Regular cardiac myocyte (primary cell): ENCODE measurements at places on chromosomes 4 and X. TPM values are rescaled to one million over a fixed set of nuclear protein-coding genes. Genes with fewer than 3 reads are reported as not detected.

Gene CLDN2
- under 0.01 TPM in 2 replicates for total RNA-seq

Gene ITM2A
- 0.28 and 0.58 TPM in 2 replicates for total RNA-seq

Gene RRH
- not detected in 2 replicates for total RNA-seq

Gene KANTR
- 2.9 and 7.3 TPM in 2 replicates for total RNA-seq

Gene BEX5
- total RNA-seq: 0.28 TPM in 1 of 2 replicates, not detected in the other

Gene MAGEA4
- not detected in 2 replicates for total RNA-seq

Gene SPINK2
- not detected in 2 replicates for total RNA-seq

Gene SNX12
- total RNA-seq: 62.0 and 62.9 TPM in 2 replicates

Gene FRAS1
- 0.77 and 5.4 TPM in 2 replicates for total RNA-seq

Gene CRMP1
- total RNA-seq: not detected in 2 replicates

Gene HSD17B13
- under 0.01 TPM in 1 of 2 replicates, not detected in the other for total RNA-seq

Gene GATB
- 13.8 and 21.5 TPM in 2 replicates for total RNA-seq

Gene GIMD1
- 0.19 and 0.28 TPM in 2 replicates for total RNA-seq

Gene FAT4
- 4.4 and 11.6 TPM in 2 replicates for total RNA-seq

Gene SH3RF1
- 29.0 and 58.1 TPM in 2 replicates for total RNA-seq

Gene FGD1
- 2.0 and 4.6 TPM in 2 replicates for total RNA-seq

Gene CXCL10
- total RNA-seq: under 0.01 and 0.28 TPM in 2 replicates

Gene SLC49A3
- 2.5 and 5.1 TPM in 2 replicates for total RNA-seq

Gene HSFX1
- total RNA-seq: 0.38 and 0.85 TPM in 2 replicates

Gene EPGN
- total RNA-seq: 0.38 and 0.85 TPM in 2 replicates

Gene ARHGEF6
- total RNA-seq: 6.3 and 18.0 TPM in 2 replicates

Gene AR
- 1.5 and 2.8 TPM in 2 replicates for total RNA-seq

Gene ZFP92
- 0.19 and 0.28 TPM in 2 replicates for total RNA-seq

Gene SERTM2
- total RNA-seq: under 0.01 and 0.19 TPM in 2 replicates

Gene P2RY10
- not detected in 2 replicates for total RNA-seq

Gene DNAAF6
- not detected in 2 replicates for total RNA-seq

Gene GCNA
- 1.5 and 3.4 TPM in 2 replicates for total RNA-seq

Gene TKTL1
- not detected in 2 replicates for total RNA-seq

Gene C4orf50
- under 0.01 TPM in 1 of 2 replicates, not detected in the other for total RNA-seq

Gene FOXP3
- total RNA-seq: under 0.01 TPM in 1 of 2 replicates, not detected in the other

Gene TMEM255A
- under 0.01 TPM in 1 of 2 replicates, not detected in the other for total RNA-seq

Gene CXCL8
- 991 and 1,189 TPM in 2 replicates for total RNA-seq

Gene CT47B1
- total RNA-seq: not detected in 2 replicates

Gene PCYT1B
- total RNA-seq: under 0.01 TPM in 2 replicates

Gene SAGE1
- not detected in 2 replicates for total RNA-seq

Gene SOD3
- total RNA-seq: 9.4 and 156 TPM in 2 replicates

Gene SYTL4
- total RNA-seq: 5.9 and 18.0 TPM in 2 replicates

Gene ZNF732
- 0.28 and 1.2 TPM in 2 replicates for total RNA-seq

Gene NAA11
- not detected in 2 replicates for total RNA-seq

Gene KLF8
- 1.9 and 2.3 TPM in 2 replicates for total RNA-seq

Gene UNC5C
- 4.4 and 4.8 TPM in 2 replicates for total RNA-seq

Gene ELOVL6
- 6.2 and 19.4 TPM in 2 replicates for total RNA-seq

Gene MAGEC2
- total RNA-seq: 0.28 TPM in 1 of 2 replicates, not detected in the other

Gene ADRA2C
- 0.85 and 1.9 TPM in 2 replicates for total RNA-seq

Gene AVPR2
- total RNA-seq: not detected in 2 replicates

Gene USP17L17
- total RNA-seq: under 0.01 TPM in 1 of 2 replicates, not detected in the other

Gene PAGE5
- not detected in 2 replicates for total RNA-seq

Gene SPACA5
- total RNA-seq: not detected in 2 replicates

Gene PPP1R3F
- total RNA-seq: 4.4 and 7.3 TPM in 2 replicates

Gene CC2D2A
- 13.4 and 17.8 TPM in 2 replicates for total RNA-seq

Gene TCEANC
- 2.7 and 7.0 TPM in 2 replicates for total RNA-seq

Gene CNGA1
- 0.38 and 0.56 TPM in 2 replicates for total RNA-seq

Gene UGT2B10
- not detected in 2 replicates for total RNA-seq
